ENCODE measurements at places on chromosomes 6 and 20.

DNA sequence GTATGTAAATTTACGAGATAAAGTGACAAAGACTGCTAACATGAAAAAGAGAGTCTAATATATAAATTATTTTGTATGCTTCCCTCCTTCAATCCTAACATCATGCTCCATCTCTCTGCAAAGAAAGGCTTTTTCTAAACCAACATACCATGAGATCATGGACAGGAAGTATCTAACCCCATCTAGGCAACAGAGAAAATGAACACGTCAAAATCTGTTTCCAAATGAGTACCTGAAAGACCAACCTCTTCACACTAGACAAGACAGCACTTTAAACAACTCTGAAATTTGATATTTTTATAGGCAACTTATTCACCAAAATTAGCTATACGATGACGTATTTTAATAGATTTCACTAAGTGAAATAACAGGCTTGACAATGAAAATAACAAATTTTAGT, 54.6 kb downstream of the MAN1A1 start:
- no peak overlapping the region for H3K27ac ChIP-seq
- H3K27me3 ChIP-seq: no peaks in the 10 kb centered on the region

DNA sequence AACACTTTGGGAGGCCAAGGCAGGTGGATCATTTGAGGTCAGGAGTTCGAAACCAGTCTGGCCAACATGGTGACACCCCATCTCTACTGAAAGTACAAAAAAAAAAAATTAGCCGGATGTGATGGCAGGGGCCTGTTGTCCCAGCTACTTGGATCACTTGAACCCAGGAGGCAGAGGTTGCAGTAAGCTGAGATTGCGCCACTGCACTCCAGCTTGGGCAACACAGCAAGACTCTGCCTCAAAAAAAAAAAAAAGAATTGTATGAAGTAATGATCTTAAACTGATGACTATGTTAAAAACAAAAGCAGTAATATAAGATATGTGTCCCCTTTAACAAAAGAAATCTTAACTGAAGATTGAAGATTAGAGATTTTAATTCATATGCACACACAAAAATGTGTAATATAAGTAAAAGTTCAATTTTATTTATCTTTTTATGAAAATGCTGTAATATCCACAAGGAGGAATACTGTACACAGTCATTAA, 29.0 kb upstream of the RUNX2 start:
- no peak for DNase-seq
- H3K27ac ChIP-seq: no peak overlapping the region
- H3K27me3 ChIP-seq: no peaks in the 10 kb centered on the region
- peaks cover 4% of the 10 kb centered on the region for H3K36me3 ChIP-seq
- H3K4me1 ChIP-seq: peaks cover 1% of the 10 kb centered on the region

- no peaks in the 10 kb centered on the region for H3K4me1 ChIP-seq
- H3K36me3 ChIP-seq: peaks cover 3% of the 10 kb centered on the region
- no peak overlapping the region for H3K4me3 ChIP-seq
- H3K27me3 ChIP-seq: peaks cover 11% of the 10 kb centered on the region
Measured at GRCh38 chr6:37576336-37576737, 76.6 kb upstream of the CCDC167 start.

DNA sequence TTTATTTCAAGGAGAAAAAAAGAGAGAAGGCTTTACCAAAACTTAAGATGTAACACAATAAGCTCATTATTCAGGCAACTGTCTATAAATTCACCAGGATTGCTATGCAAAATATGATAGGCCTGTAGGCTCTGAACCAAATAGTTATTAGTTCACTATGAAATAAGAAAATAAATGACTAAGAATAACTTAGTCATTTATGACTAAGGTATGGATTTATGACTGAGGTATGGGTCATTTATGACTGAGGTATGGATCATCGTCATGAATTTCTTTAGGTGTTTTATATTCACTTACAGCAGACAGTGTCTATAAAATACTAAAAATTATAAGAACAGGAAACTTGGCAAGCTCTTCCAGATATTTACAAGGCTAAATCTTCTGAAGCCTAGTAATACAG, 52.1 kb upstream of the SNX9 start:
- H3K4me3 ChIP-seq: no peak overlapping the region
- H3K4me1 ChIP-seq: peaks cover 14% of the 10 kb centered on the region
- peaks cover 33% of the 10 kb centered on the region for H3K27me3 ChIP-seq
- no peaks in the 10 kb centered on the region for H3K36me3 ChIP-seq

DNA sequence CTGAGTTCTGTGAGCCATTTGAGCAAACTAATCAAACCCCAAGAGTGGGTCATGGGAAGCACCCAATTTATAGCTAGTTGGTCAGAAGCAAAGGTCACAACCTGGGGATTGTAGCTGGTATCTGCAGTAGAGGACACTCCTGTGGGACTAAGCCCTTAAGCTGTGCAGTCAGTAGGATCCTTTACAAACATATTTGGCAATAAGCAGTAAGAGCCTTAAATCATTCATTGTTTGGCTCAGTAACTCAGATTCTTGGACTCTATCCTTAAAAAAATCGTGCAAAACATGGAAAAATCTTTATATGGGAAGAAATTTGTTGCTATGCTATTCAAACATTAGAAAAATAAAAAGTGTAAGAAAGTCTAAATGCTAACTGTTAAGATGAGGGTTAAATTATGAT, 29.9 kb downstream of the FRK start:
- H3K27ac ChIP-seq: no peak overlapping the region
- no peaks in the 10 kb centered on the region for H3K4me1 ChIP-seq
- H3K4me3 ChIP-seq: no peak overlapping the region
- peaks cover 22% of the 10 kb centered on the region for H3K27me3 ChIP-seq
- H3K36me3 ChIP-seq: no peaks in the 10 kb centered on the region

DNA sequence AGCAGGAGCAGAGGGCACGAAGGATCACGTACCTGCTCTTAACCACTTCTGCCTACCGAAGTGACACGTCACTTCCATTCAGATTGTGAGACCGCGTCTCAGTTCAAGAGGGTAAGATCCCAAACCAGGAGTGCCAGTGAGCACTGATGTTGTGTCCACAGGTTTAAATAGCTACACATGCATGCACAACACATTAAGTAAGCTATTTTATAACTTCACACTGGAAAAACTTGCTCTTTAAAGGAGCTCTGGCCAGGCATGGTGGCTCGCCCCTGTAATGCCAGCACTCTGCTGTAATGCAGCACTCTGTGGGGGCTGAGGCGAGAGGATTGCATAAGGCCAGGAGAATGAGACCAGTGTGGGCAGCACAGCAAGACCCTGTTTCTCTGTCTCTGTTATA, 21.1 kb downstream of the ABHD12 start:
- H3K27ac ChIP-seq: no peak overlapping the region
- H3K36me3 ChIP-seq: peaks cover 4% of the 10 kb centered on the region
- DNase-seq: no peak
- no peak overlapping the region for H3K4me3 ChIP-seq

DNA sequence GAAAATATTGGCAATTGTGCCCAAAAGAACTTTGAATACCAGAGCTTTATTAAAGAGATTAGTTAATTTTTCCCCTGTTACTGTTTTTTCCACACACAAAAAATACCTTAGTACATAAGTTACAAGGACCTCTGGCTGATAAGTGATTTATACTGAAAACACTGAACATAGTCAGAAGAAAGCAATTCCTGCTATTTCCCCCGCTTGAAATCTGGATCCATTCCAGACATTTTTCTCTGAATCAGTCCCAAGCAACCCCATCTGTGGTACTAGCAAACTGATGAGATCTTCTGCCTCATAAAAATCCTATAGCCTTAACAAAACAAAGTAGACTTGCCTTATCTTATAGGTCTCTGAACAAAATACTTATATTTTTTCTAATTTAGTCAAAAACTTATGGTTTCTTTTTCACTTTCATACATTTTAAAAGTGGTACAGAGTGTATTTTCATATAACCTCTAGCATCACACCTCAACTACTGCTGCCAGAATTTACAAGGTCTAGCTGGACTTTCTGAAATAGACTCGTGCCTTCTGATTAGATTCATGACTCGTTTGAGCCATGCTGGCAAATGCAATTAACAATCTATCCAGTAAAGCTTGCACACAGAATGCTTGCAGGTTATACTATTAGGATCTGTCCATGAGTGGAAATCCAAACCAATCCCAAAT, 111.9 kb downstream of the TBX18 start:
- no peaks in the 10 kb centered on the region for H3K36me3 ChIP-seq
- H3K4me3 ChIP-seq: no peak overlapping the region
- no peak for DNase-seq
- no peaks in the 10 kb centered on the region for H3K4me1 ChIP-seq
- no peak overlapping the region for H3K27ac ChIP-seq

Data from effector memory CD8-positive, alpha-beta T cell (primary cell).